ENCODE measurements at places on chromosomes 5 and 9.
A peak's percentile ranks its signal among the peaks of the same experiment; 100 is the strongest.

- DNase-seq = no peak
Observed at GRCh38 chr9:83675466-83675865, 32.3 kb downstream of the UBQLN1 start.

DNA sequence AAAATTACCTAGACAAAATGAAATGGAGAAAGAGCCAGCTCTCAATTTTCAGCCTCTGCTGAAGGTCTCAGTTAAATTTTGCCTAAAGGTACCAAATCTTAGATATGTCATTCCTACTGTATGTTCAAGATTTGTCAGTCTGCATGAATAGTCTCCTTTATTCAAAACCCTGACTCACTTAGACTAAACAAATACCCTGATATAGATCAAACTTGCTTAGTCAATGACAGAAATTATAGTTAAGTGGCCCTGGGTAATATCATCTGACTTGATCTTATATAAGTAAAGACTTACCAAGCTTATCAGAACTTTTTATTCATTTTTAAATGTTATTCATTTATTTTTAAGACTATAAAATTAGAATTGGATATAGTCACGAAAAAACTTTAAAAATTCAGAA lies 12.2 kb downstream of the MEGF9 start:
- no peak for DNase-seq

DNA sequence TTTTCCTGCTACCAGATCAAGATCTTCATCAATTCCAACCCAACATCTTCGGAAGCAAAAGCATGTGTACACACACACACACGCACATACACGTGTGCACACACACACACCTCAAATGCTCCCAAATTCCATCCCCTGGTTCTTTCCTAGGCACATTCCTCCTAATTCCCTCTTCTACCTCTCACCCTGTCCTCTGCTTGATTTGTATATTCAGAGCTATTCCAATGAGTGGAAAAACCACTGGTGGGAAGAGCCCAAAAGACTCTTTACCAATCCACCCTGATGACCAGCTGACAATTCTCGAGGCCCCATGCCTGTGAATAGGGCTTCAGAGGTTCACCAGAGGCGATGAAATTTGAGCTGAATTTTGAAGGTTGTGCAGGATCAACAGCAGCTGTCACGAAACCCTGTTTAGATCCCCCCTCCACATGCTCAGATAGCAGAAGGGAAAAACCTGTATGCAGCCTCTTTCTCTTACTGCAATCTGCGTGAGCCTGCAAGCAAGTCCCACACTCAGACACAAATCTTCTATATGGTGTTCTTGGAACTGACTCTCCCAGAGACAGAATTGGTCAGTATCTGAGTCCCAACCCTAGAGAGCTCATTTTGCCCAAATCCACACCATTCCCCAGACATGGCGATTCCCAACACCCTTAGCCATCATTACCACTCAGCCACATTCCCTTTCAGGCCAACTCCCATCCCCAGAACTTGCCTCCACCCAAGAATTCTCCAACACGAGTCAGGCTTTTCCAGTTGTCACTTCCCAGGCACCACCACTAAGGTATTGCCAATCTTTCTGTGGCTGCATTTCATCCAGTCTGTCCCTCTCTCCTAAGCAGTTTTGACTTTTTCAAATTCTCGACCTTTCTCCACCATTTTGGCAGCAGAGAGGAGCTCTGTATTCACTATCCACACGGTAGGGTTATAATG lies 4.3 kb upstream of the TRIO start:
- DNase-seq = no peak

DNA sequence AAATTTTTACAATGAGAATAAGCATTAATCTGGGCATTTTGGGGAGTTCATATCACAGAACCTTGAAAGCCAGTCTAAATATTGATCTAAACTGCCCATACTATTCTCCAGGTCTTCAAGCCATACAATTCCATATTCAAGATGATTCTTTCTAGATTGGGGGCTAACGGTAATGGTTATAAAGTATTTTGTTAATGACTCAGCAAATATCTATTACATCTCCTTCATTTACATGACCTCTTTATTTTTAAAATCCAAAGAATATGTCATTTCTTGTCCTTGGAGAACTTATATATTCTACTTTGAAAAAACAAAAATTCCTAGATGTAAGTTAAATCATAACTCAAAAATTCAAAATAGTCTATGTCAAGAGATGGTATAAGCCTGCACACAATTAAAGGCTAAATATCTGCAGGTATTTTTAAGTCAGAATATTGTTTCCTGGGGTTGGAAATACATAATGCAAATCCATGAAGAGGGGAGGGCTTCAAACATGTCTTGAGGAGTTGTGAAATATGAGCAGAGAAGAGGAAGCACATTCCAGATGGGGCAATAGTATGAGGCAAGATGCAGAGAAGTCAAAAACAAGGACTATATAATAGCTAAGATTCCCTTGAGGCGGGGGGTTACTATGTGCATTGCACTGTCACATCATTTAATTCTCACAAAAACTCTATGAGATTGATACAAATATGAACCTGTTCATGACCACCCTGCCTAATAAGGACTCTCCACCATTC lies 526.4 kb downstream of the NR2F1-AS1 start:
- no peak for DNase-seq

GRCh38 chr5:151213803-151214613 lies 9.9 kb downstream of the CCDC69 start:
- DNase-seq = peak; percentile 71

GRCh38 chr5:24963611-24964010 lies 318.8 kb upstream of the CDH10 start:
- no peak for DNase-seq

DNA sequence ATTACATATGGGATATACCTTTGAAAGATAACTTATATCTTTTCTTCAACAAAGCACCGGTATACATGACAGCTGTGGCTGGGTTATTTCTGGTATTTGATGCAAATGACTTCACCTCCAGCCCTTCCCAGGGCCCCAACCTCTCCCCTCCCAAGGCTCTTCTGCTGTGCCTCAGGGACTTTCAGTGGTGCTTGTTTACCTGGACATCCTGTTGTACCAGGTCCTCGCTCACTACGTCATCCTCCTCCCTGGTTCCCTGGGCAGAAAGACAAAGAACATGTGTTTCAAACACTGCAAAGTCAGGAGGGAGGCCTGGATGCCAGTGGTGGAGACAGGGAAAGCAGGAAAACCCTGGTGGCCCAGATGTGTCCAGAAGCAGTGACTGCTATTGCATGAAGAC lies 23.4 kb downstream of the ANXA6 start:
- DNase-seq = no peak

GRCh38 chr9:129476821-129477611 lies 143.9 kb downstream of the C9orf50 start:
- no peak for DNase-seq

DNA sequence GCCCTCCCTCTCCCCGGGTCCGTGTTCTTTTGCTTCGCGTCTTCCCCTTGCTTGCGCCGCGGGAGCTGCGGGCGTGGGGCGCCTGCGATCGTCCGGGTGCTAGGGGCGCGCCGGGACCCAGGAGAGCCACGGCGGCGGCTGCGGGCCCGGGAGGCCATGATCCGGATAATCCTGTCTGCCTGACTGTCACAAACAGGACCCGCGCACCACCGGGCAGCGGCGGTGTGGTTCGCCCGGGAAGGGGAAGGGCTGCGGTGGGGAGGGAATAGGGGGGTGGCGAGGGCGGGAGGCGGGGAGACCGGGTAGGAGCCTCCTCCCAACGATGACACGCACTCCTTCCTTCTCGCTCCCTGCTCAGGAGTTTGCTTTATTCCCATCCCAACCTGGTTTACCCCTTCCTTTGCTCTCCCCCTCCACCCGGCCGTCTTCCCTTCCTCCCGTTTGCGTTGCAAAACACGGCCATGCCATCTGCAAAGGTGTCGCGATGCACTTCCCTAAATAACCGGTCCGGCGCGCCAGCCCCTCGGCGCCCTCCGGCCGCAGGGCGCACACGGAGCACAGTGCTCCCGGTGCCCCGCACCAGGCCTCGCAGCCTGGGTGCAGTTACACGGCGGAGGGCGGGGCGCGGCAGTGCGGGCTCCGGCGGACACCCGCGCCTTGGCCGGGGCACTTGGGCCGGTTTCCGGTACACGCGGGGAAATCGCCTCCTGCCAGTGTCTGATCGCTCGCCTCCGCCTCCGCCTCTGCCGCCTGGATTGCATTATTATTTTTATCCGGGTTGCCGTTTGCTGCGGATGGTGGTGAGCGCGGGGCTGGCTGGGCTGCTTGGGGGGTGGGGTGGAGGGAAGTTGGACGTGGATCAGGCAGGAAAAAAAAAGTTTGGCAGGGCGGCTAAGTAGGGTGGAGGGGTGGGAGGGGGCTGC lies 1.5 kb downstream of the SMARCA2 start:
- peak; percentile 91 for DNase-seq

GRCh38 chr9:118734696-118735095 lies 634.5 kb downstream of the BRINP1 start:
- DNase-seq = no peak

DNA sequence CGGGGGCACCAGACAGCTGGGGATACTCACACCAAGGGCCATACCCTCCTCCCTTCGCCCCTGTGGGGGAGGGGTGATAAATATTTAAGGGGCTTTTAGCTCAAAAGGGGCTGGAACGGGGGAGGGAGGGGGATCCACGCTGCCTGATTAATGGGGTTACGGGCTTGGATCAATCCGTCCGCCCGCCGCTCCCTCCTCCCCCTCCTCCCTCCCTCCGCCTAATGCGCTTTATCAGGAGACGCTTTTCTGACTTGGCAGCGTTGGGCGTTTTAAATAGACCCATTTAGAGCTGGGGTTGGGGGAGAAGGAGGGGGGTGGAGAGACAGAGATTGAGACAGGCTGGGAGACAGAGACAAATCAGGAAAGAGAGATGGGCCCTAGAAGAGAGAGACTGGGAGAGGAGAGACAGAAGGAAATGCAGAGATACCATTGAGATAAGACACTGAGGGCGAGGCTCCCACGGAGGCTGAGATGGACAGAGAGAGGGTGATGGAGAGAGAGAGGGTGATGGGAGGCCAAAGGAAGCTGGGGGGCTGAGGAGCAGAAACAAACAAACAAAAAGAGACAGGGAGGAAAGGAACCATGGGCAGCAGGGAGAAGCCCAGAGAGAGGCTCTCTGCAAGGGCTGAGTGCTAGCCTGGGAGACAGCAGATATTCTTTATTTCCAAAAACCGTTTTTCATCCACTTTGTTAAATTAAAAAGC lies 10.3 kb downstream of the CNTFR start:
- no peak for DNase-seq

- no peak for DNase-seq
Observed at GRCh38 chr9:91802391-91802790, 147.6 kb downstream of the ROR2 start.

GRCh38 chr9:125992557-125992956 lies 245.4 kb downstream of the PBX3 start:
- DNase-seq = peak; percentile 14

- no peak for DNase-seq
Observed at GRCh38 chr5:13558408-13558807, 386.1 kb downstream of the DNAH5 start.

- no peak for DNase-seq
Observed at GRCh38 chr5:31054453-31054852, 139.0 kb upstream of the CDH6 start.

- DNase-seq = no peak
Observed at GRCh38 chr9:1151691-1152090, 101.5 kb downstream of the DMRT2 start.

- no peak for DNase-seq
Observed at GRCh38 chr9:91824601-91825305, 125.3 kb downstream of the ROR2 start.

DNA sequence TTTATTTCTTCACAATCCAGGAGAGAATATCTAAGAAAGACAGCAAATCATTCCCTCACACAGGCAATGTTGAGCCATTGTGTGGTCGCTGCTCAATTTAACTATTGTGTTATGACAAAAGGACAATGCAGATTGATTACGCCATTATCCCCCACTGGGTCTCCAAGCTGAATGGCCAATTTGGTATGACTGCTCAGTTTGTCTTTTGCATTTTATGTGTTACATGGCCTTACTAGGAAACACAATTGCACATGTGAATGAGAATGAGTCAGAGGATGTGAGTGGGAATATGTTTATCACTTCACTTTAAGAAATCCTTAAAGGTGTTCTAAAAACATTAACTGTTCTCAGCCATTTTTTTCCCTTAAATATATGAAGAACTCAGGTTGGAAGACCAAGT lies 108.3 kb downstream of the FAM174A start:
- no peak for DNase-seq

DNA sequence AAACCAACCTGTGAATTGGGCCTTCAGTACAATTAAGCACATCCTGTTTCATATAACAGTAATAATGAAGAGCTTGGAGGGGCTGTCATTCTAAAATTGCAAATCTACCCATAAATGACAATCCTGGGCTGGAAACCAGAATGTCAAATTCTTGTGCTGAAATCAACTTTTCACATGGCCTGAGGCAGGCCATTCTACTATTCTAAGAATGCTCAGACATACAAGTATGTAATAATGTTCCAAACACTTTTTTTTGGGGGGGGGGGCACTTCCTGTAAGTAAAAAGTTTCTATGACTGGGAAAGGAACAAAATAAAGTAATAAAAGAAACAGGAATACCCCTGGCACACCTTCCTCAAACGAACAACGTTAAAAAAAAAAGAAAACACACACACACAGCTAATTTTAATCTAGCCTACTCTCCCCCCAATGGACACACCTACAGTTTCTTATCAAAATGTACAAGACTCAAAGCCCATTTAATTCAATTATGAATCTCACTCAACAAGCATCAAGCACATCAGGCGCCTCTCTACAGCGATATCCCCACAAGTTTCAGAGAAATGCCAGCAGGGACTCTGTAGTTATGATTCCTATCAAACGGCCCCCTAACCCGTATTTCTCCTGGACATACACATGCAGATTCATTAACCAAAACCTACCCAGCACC lies 1.4 kb downstream of the ETF1 start:
- DNase-seq = no peak

DNA sequence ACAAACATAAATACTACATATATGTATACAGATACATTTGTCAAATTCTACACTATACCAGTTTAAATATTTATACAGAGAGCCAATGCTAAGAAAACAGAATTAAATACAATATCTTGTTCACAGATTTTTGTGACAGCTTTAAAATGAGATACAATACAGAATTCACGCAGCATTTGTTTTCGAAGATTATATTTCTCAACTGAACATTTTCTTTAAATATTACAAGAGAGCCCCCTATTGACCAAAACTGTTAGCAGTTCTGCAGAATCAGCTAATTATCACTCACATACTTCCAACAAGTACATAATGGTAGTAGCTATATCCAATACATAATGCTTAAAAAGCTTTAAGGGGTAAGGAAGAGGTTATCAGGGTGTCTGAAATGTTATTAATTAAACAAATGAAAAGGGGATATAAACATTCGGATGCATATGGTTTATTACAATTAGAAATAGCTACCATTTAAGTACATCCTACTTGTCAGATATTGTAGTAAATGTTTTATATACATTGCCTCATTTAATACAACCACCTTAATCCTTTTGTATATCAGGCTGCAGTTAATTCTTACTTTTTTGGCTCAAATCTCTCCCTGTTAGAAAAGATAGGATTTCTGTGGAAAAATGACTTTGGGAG lies 31.7 kb downstream of the ZDHHC21 start:
- DNase-seq = no peak

- DNase-seq = no peak
Observed at GRCh38 chr9:18496256-18497000, 22.5 kb downstream of the ADAMTSL1 start.

- DNase-seq = no peak
Observed at GRCh38 chr9:77533671-77534070, 114.5 kb downstream of the GNA14 start.
